ENCODE measurements at places on chromosomes 5 and 9. TPM values are rescaled to one million over a fixed set of nuclear protein-coding genes. Genes with fewer than 3 reads are reported as not detected.
A peak's percentile ranks its signal among the peaks of the same experiment; 100 is the strongest.

GRCh38 chr5:128407944-128408343, 130.1 kb downstream of the FBN2 start:
- DNase-seq, result no peak

DNA sequence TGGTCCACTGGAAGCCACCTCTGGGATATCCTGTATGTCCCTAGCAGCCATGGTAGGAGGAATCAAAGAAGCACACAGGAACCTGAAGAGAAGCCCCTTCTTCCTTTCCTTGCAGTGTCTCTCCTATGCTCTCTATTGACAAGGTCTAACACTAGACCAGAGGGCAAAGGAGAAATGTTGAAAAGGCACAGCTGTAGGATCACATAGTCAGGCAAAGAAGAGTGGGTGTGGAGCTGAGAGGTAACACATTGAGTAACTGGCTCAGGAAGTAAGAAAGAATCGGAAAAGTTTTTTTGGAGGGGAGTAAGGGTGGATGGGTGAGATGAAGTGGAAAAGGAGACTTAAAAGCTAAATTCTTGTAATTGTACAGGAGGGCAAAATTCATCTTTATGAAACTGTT, 100.1 kb downstream of the FOCAD start:
- DNase-seq, result no peak

GRCh38 chr5:35046774-35047173, 975 bp downstream of the AGXT2 start:
- DNase-seq, result no peak

GRCh38 chr9:87531370-87532295, 34.0 kb downstream of the DAPK1 start:
- no peak for DNase-seq

DNA sequence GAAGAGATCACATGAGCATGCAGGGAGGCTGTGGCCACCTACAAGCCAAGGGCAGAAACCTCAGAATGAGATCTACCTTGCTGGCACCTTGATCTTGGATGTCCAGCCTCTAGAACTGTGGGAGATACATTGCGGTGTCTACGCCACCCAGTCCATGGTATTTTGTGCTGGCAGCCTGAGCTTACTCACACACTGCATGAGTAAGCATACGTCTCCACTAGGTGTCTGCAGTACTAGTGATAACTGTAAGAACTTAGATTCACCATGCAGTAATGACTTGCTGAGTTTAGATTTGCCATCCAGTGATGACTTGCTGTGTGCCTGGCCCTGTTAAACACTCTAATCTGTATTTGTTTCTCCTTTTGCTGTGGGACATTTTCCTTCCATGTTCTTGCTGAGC, 417.7 kb downstream of the GADD45G start:
- DNase-seq, result no peak

DNA sequence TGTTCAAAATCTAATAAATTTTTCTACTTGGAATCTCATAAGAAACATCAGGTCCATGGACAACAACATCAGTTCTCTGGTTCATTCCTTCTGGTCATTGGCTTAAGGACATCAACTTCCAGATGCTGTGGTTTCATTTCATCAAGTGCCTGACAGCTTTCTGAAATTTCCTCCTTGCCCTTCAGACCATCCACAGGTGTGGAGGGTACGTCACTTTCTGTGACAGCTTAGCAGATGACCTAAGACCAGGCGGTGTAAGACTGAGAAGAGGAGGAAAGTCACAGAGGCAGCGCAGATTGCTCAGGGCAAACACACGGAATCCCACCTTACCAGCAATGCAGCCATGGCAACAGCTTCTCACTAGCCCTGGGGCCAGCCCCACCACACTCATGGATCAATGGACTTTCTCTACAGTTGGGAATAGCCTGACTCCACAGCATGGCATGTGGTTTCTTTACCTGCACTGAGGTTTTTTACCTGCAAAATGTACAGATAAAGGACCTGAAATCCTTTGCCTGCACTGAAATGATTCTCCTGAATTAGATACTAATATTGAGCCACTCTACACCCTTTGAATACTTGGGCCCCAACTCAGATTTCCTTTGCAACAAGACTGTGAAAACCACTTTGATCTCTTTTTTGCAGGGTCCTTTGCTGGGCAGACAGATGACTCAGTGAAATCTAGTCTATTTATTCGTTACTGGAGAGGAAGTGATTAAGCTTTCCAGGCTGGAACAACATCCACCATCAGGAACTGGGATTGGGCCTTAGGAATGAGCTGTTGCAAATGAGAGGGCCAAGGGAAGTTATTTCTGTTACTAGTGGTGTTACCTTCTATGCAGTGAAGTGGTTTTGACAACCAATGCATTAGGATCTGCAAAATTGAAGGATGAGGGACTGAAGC, 26.9 kb downstream of the TICAM2 start:
- DNase-seq, result no peak

DNA sequence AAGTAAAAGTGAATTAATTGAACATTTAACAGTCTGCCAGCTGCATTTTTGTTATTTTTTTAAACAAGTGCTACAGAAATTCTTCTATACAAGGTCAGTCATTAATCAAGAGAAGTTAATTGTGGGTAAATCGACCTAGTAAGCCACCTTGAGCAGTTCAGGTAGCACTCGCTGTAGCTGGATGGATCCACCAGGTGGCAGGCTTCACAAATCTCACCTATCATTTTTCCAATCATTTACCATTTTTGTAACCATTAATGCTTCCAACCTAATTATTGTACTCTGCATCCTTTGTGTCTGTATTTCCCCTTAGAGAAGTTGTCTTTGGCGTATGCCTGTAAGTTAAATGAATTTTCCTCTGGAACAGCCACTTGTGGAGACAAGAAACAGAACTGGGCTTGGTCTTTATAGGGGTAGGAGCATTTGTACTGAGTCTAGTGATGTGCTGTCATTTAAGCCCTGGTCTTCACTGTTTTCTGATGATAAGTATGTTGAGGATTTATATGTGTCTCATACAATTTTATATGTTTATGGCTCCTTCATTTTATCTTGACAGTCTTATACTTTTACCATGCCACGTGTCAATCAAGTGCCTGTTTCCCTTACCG, 39.5 kb downstream of the CD180 start:
- peak; percentile 20 for DNase-seq

- no peak for DNase-seq
Measured at GRCh38 chr9:83313781-83314180, 224.4 kb downstream of the FRMD3 start.

DNA sequence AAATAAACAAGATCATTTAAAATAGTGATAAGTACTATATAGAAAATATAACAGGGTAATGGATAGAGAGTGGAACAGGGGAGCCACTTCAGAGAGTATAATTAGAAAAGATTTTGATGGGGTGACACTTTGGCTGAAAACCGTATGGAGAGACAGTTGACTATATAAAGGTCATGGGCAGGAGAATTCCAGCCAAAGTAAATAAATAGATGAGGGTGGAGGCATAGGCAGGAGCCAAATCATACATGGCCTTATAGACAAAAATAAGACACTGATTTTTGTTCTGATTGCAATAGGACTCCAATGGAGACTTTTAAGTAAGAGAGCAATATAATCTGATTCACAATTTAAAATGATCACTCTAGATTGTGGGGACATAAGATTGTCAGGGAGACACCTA, 37.5 kb upstream of the NUDT12 start:
- no peak for DNase-seq

PCDHA9 gene
- total RNA-seq, result not detected

DNA sequence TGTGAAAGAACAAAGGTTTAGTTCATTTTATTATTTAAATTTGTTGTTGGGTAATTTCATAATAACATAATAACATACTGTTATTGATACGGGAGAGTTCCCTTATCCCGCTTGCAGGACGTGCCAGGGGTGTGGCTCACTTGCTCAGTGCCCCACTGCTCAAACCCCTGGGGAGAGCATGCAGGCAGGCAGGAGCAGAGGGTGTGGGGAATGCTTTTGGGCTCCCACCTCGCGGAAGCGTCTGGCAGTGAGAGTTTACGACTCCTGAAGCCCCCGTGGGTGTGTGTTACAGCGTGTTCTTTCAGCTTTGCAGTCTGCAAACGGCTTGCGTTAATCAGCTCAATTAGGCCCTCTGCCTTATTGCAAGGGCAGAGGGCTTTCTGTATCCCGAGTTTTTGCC, 675.9 kb downstream of the SEMA5A start:
- no peak for DNase-seq

GNG10 gene
- 89.8 TPM for total RNA-seq

OR13D1 gene
- total RNA-seq, result not detected

- no peak for DNase-seq
Measured at GRCh38 chr5:176875783-176876505, 23.2 kb downstream of the HK3 start.

SLCO6A1 gene
- not detected for total RNA-seq

DNA sequence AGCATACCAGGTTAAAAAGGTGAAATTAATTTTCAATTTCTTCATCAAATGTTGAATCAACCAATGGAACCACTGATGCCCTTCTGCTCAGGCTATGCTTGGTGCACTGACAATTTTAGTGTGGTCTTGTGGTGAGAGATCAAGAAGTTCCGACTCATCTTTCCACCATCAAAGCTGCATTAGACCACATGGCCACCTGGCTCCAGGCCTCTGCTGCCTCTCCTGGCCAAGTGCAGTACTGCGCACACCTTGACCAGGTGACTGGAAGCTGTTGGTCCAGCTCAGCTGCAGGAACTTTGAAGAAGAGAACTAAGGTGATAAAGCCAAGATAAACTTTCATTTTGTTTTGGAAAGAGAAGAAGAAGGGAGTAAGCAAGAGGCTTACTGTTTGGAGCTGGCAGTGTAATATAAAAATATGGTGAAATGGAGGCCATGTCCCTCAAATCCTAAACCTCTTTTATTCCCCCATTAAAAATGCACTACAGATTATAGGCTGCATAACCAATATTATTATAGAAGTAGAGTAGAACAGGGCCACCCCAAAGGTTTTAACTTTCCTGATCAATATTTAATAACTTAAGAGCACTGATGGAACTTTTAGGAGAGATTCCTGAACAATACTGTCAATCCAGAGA, 315.5 kb upstream of the C9orf72 start:
- peak; percentile 6 for DNase-seq

DNA sequence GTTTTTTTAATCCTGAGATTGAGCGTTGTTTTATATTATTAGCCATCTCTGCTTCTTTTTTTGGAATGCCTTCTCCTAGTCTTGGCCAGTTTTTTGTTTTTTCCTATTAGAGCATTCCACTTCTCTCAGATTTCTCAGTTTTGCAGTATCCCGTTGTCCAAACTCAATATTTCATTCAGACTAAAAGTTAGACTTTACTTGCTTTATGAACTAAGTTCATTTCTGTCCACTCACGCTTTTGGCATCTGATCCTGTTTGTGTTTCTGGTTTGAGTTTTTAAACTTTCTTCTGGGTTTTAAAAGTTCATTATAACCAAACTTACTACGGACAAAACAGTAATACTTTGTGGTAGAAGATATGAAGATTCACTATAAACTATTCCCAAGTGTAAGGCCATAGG, 288.3 kb upstream of the MPDZ start:
- DNase-seq, result no peak

ZDHHC11B gene
- not detected for total RNA-seq

STING1 gene
- total RNA-seq, result 16.8 TPM
